ENCODE measurements at places on chromosomes 3 and 15.
A peak's percentile ranks its signal among the peaks of the same experiment; 100 is the strongest.

DNA sequence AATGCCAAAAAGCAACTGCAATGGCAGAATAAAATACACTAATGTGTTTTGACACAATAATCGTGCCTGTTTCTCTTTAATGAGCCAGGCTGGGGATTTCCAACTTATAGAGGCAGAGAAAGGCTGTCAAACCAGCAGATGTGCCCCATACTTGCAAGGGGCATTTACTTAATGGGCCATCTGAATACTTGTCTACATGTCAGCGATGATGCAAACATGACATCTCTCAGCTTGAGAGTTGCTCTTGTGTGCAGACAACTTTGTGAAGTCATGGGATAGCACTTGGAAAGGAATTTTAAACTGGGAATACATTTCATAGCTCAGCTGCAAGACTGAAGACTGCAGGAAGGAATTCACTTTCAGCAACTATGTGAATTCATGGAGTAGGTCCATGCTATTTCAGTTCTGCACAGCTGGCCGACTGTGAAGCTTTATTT is 127.4 kb upstream of the ADAMTS9 start:
- no peak for DNase-seq

DNA sequence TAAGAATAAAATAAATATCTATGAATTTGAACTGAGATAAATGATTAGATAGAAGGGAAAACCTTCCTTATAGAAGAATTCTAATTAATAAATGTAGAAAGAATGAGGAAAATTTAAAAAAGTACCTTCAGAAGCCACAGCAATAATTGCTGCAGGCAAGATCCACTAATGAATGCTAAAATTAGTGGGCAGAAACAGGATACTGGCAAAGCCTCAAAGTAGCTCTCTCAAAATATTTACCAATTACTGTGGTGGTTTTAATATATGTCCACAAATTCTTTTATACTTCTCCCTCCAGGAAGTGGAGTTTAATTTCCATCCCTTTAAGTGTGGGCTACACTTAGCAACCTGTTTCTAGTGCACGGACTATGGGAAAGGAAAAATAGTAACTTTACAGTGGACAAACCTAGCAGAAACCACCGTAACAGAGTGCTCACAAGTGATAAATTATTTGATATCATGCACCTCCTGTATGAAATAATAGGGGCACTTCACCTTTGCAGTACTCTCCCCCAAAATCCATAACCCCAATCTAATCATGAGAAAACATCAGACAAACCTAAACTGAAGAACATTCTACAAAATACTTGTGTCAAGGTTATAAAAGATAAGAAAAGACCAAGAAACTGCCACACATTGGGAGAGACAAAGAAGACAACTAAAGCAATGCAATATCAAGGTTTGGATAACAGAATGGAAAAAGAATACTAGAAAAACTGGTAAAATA is 6.8 kb downstream of the PEAK1 start:
- no peak for DNase-seq

DNA sequence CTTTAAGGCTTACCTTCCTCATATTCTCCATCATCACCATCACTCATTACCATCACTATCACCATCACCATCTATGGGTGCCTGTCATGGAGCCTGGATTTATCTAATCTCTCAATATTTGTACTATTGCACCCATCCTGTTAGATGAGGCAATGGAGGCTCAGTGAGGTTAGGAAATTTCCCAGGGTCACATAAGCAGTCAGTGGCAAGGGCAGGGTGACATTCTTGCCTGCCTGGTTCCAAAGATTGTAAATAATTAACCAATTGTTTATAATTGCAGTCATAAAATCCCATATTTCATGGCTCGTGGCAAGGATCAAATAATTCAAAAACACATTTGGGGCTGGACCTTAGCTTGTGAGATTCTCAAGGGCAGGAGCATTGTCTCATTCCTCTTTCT is 55.2 kb downstream of the MGLL start:
- DNase-seq = no peak

GRCh38 chr3:26145769-26146168 is 355.9 kb downstream of the OXSM start:
- no peak for DNase-seq

DNA sequence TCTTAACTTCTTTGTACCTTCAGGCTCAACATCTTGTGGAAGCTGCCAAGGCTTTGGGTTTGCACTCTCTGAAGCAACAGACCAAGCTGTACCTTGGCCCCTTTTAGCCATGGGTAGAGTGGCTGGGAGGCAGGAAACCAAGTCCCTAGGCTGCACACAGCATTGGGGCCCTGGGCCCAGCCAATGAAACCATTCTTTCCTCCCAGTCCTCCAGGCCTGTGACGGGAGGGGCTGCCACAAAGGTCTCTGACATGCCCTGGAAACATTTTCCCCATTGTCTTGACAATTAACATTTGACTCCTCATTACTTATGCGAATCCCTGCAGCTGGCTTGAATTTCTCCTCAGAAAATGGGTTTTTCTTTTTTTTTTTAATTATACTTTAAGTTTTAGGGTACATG is 253.1 kb upstream of the GADL1 start:
- no peak for DNase-seq

DNA sequence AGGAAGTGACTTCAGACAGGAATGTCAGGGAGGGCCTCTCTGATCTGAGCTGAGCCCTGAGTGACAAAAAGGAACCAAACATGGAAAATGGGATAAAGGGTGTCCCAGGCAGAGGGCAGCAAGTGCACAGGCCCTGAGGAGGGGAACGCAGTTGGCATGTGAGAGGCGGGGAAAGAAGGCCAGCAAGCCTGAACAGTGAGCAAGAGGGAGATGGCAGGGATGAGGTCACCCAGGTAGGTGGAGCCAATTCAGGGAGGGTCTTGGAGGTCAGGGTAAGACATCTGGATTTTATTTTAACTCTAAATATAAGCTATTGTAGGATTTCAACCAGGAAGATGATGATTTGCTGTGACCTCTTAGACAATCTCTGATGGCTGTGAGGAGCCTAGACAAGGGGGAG is 167.7 kb downstream of the LRTM1 start:
- no peak for DNase-seq

- no peak for DNase-seq
These were observed 142.4 kb downstream of the FAM43A start for GRCh38 chr3:194828116-194828515.

GRCh38 chr15:65978110-65978509 is 108.8 kb downstream of the RAB11A start:
- DNase-seq = no peak

- no peak for DNase-seq
These were observed 49.3 kb downstream of the MESD start for GRCh38 chr15:80940331-80940730.

DNA sequence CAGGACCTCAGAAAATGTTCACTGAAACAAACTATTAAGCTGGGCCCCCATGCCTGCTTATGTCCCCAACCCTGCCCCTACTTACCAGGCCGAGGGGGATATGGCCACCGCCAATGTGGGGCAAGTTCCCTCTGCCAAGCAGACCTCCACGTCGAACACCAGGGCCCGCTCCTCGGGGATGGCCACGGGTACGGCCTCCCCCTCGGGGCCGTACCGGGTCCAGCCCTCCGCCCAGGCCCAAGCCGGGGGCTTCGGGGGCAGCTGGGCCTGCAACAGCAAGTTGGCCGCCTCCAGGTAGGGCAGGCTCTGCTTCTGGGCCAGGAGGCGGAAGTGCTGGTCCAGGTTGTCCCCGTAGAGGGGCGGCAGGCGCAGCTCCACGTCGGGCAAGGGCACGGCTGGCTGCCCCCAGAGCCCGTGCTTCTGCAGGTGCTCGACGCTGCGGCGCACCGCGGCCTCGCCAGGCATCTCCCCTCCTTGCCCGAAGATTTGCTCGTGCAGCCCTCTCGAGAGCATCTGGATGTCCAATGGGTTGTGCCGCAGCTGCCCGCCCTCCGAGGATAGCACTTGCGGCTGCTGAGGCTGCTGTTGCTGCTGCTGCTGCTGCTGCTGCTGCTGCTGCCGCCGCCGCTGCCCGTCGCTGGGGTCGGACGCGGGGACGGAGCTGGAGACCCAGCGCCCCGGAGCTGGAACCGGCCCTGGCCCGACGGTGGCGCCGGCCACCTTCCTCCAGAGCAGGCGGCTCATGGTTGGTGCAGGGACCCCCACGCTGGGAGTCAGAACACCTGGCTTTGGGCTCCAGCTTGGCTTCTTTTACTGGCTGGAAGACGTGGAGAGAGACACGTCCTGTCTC is 1.4 kb downstream of the POLG start:
- no peak for DNase-seq

DNA sequence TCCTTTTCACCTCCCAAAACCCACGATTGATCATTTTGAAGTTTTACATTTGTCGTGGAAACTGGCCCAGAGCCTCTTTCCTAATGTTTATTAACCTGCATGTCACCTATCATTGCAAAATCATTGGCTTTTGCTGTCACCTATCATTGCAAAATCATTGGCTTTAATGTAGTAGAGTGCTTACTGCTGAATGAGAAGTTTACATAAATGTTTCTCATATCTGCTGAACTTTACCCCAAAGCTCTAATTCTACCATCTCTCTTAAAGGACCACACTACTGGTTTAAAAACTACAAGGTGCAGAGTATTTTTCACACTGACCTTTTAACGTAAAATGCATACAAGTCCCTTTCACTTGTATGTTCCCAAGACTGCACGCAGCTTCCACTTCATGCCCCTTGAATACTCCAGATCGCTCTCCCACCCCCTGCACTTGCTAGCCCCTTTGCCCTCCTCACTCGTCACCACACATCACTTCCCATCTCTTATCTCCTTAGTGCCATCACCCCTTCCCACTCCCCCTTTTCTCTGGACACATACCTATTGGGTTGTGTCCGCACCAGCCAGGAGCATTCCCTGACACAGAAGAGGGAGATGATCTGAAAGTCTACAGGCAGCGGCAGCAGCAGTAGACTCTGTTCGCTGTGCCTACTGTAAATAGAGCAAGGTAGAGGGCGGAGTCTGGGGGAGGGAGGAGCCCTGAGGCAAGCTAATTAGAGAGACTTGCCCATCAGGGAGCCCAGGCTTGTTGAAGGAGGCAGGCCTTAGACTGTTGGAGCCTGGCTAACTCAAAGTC is 30.2 kb upstream of the ATOSA start:
- no peak for DNase-seq

DNA sequence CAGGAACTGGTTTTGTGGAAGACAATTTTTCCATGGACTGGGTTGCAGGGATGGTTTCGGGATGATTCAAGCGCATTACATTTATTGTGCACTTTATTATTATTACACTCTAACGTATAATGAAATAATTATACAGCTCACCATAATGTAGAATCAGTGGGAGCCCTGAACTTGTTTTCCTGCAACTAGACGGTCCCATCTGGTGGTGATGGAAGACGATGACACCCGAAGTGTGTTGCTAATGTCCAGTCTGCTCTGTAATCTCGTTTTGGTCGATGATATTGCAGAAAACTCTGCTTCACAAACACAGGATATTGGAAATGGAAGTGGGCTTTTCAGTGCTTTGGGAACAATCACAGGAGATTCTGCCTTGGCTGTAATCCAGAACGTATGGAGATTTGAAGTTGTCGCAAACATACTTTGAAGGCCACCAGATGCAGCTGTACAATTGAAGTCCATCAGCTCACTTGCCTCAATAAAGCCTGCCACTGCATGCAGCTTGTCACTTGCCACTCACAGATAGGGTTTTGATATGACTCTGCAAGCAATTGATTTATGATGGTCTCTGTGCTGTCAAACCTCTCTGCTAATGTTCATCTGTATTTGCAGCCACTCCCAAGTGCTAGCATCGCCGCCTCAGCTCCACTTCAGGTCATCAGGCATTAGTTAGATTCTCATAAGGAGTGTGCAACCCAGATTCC is 141.7 kb downstream of the TJP1 start:
- DNase-seq = no peak

- no peak for DNase-seq
These were observed 1.8 kb downstream of the HYAL3 start for GRCh38 chr3:50297384-50297775.

DNA sequence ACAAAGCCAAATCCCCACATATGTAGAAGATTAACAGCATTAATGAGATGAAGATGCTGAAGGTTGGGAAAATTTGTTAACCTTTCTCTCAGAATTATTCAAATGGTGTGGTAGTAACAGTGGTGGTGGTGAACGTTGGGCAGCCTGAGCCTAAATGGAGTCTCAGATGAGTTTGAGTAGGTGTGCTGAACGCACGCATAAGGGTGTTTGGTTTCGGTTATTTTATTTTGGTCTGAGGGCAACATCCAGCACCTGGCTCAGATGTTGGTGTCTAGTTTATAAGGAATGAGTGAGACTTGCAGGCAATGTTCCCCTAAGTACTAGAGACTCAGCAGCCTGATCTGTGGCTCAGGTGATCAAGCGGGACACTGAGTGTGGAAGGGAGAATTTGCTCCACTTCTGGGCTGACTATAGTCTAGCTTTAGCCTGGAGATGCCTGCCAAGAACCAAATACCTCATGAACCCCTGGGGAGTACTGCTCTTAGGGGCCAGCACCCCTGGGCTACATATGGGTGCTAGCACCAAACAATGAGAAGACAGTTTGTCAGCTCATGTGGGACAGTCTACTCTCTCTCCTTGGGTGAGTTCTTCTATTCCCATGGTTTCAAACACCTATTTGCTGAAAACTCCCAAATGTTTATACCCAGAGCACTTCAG is 39.5 kb upstream of the ATP2C1 start:
- DNase-seq = no peak

- no peak for DNase-seq
These were observed 44.0 kb downstream of the PSMD6 start for GRCh38 chr3:63979093-63979885.

GRCh38 chr3:159757341-159758060 is 231.1 kb upstream of the IL12A start:
- no peak for DNase-seq

GRCh38 chr3:187999821-188000220 is 154.1 kb upstream of the LPP start:
- DNase-seq = peak; percentile 8
